ENCODE measurements at places on chromosomes 12 and 14.

DNA sequence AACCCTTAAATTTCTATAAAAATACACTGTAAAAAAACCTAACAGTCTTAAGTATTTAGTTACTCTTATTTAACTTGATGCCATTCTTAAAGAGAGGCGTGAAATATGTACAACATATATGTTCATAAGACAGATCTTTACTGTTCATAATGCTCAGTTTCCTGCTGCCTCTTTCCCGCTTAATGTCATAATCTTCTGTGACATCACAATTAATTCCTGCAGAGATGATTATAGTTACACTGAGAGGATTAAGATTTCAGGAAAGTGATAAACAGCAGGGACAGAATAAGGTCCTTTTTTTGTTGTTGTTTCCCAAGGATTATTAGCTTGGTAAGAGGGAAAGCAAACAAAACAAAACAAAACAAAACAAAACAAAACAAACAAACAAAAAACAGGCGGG lies 801.4 kb downstream of the FLRT2 start:
- no peak for DNase-seq

- no peak for DNase-seq
These were observed 408 bp upstream of the CACNA2D4 start for GRCh38 chr12:1918884-1919236.

DNA sequence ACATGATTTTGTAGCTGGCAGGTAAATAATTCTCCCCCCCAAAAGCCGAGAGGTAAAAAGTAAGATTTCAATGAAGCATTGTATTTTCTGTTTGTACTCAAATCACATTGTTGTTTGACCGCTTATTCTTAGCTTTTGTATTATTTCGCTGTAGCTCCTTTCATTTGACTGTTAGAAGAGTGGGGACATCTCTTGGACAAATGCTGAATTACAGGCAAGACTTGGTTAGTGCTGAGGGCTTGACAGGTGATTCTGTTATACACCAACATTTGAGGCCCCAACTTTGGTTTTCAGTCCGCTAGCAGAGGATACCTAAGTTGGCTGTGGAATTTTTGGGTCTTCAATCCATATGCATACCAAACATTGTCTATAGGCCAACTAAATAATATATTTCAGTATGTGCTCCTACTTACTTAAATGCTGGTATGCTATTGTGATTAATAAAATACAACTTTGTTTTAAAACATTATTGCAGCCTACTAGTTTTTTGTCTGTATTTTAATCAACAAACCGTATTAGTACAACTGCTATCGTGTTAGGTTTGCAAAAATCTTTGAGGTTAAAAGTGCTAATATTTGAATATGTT lies 102.2 kb downstream of the ERC1 start:
- peak; percentile 31 for DNase-seq

DNA sequence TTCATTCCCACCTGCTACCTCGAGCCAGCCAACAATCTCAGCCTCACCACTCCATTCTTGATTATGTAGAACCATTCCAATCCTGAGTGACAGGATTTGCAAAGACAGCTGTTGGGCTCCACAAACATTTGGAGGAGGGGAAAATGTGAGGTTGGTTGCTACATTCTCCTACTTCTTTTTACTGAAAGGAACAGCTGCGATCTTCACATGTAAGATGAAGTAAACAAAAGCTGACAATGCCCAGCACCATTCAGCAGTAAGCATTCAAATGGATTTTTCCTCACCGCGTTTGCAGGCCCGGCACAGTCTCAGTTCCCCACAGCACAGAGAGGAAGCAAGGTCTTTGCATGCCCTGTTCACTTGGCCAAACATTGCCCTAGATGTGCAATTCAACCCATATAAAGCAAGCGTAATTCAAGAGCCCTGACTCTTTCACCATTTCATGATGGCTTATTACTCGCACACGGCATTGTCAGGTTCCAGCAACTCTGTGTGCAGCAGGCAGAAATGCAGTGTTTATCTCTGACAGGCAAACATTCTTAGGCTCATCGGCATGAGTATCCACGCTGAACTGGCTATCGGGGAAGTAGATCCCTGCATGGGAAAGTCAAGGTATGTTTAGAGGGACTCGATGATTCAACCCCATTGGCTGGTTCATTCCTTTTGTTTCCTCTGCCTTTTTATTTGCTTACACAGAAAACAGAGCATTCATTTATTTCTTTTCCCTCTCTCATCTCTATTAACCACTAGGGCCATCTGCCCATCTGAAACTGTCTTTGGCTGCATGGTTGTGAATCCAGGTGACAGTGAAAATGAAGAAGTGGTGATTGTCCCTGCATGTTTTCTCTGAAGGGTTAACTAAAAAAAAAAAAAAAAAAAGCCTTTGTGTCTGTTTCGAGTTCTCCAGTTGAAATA lies 236.1 kb upstream of the PLEKHG7 start:
- no peak for DNase-seq

- no peak for DNase-seq
These were observed 220.3 kb downstream of the MON2 start for GRCh38 chr12:62686938-62687337.

DNA sequence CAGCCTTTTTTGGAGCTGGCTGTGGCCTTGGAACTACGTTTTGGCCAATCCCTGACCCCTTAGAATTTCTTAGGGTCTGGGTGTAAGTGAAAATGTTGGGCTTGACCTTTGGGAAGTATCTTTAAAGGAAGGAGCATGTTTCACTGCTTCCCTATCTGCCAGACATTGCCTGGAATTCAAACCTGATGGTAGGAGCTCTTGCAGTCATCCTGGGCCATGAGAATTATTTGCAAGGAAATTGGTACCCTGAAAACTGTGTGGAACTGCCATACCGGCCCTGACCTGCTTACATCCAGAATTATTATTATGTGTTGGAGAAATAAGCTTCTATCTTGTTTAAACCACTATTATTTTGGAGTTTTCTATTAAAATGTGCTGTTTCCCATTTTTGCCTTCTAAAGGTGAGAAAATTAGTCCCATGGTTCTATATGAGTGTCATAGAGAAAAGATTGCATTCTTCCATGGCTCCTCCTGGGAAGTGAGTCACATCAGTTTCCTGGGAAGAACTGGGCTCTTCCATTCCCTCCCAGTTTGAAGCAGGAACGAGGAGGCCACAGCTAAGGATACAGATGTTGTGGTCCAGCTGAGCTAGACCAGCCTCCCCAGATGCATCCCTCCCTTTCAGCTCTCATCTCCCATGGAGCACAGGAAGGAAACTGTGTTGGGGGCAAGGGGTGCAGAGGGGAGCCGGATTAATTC lies 9.5 kb upstream of the PGF start:
- DNase-seq: no peak

- no peak for DNase-seq
These were observed 3.7 kb downstream of the SH2B3 start for GRCh38 chr12:111409403-111409779.

DNA sequence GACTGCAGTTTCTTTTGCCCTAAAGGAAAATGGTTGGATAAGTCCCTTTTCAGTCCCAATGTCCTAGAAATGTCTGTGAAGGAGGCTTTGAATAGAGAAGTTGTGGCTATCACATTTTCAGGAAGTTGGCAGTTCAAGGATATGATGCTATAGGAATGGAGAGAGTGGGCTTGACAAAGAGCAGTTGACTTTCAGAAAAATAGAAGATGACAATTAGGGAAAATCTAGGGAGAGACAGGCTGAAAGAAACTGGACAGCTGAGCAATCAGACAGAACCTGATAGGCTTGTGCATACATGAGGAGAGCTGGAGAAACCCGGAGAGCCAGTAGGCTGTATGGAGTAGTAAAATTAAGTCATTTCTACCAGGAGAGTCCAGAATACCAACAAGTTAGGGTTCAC lies 50.5 kb downstream of the LMNTD1 start:
- DNase-seq: no peak

DNA sequence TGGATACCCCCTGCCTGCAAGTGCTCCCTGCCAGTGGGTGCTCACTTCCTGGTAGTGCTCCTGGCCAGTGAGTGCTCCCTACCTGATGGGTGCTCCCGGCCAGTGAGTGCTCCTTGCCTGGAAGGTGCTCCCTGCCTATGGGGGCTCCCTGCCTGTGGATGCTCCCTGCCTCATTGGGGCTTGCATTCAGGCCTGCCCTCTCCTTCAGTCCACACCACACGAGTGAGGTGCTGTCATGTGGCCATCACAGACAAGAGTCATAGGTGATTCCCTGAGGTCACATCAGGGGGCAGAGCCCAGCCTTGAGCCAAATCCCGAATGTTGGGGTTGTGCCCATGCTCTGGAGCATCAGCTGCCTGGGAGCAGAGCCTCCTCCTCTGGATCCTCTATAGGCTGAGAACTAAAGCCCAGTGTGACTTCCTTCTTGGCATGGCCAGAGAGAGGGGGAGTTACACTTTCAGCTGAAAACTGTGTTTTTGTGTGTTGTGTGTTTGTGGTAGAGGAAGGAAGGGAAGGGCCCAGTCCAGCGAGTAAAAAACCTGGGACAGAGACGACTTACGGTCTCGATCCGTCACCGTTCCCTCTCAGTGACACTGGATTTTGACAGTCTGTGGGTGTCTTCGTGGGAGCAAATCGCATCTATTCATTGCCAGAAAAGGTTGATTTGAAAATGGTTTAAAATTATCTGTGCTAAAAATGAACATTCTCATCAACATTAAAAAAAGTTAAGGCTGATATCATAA lies 136.0 kb downstream of the ADGRD1 start:
- no peak for DNase-seq

DNA sequence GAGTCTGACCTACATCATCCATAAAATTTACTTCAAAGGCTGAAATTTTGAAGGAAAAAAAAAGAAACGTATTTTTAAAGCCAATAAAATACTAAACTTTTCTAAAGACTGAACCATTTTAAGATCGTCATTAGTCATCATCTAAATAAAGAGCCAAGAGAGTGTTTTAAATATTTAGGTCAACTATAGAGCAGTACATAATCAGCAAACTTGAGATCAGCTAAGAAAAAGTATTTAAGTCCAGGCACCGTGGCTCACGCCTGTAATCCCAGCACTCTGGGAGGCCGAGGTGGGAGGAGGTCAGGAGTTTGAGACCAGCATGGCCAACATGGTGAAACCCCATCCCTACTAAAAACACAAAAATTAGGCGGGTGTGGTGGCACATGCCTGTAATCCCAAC lies 35.5 kb downstream of the HECTD1 start:
- DNase-seq: no peak

DNA sequence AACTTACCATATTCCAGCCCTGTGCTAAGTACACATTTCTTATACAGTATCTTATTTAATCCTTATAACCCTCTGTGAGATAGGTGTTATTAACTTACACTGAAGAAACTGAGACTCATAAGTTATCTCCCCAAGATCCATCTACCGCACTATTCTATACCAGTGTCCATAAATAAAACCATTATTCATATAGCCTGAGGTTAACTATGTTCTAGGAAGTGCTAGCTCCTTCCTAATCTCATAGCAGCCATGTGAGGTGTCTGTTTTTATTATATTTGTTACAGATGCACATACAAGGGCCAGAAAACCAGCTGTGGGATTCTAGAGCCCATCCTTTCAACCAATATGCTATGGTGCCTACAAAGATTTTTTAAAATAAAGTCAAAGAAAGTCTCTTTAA lies 100.3 kb upstream of the RAP1B start:
- no peak for DNase-seq

- no peak for DNase-seq
These were observed 4.3 kb upstream of the RAD52 start for GRCh38 chr12:953776-954175.

DNA sequence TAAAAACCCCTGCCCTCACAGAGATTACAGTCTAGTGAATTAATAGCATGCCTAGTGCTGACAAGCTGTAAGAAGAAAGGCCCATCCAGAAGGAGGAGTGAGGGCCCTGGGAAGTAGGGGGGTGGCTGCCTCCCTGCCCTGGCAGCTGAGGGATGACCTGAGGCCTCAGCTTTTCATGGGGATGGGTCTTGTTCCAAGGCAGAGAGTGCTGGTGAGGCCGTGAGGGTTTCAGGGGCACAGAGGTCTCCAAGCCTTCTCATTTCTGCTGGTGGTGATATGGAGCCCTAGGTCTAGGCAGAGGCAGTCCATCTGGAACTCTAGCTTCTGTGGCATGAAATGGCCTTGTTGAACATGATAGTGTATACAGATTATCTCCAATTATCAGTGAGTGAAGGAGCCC lies 114.4 kb downstream of the ZFP36L1 start:
- no peak for DNase-seq

DNA sequence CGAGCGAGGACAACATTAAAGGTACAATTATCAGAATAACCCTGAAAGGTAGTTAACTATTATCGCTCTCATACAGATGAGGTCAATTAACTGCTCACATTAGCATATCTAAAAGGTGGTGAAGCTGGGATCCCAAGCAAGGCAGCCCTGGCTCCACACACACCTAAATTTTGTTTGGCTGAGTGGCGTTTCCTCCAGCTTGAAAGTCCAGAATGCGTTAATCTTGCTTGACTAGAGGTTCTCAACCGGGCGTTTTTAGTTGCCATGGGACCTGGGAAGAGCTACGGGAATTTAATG lies 531 bp downstream of the DLGAP5 start:
- no peak for DNase-seq

GRCh38 chr12:31765931-31766330 lies 37.1 kb upstream of the AMN1 start:
- no peak for DNase-seq

DNA sequence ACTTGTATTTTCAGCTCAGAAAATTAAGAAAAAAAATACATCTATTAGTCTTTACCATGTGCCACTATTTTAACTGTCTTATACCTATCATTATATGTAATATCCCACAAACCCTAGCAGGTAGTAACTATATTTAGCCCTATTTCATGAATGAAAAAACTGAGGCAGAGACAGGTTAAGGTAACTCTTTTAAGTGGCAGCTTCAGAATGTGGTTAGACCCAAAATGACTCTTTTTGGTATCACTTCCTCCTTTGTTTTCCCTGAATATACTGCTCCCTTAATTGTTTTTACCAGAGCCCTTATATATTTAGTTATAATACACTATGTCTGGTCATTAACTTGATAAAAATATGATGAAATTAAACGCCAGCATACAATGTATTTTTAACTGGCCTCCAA lies 235.6 kb upstream of the RPL10L start:
- DNase-seq: no peak

DNA sequence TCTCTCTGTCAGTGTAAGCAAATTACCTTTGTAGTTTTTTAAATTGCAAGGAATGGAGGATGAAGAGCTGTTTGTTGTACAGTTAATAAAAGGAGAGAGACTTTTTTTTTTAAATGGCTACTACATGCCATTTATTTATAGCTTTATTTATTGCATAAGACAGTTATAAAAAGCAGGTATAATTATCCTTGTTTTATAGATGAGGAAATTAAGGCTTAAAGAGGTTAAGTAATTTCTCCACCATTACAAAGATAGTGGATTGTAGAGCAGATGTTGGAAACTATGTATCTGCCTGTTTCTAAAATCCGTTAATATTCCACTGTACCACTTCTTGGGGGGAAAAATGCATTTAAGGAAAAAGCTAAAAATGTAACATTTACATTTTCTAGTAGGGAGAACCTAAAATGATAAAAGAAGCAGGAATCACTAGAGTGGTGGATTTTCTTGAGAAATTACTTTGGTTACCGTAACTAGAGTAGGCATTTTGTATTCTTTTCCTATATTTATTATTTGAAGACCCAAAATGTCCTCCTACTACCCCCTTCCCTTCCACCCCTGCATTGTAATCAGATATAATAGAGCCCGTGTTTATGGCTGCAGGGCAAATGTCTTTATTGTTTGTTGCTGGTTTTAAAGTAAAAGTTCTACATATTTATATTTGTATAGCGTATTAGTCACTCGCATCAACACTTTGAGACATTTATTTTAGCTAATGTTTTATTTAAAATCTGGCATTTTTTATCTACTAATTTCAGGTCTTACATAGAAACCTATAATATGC lies 2.3 kb downstream of the SNAPC1 start:
- no peak for DNase-seq
